ENCODE measurements at places on chromosomes 3 and 15. TPM values are rescaled to one million over a fixed set of nuclear protein-coding genes. Genes with fewer than 3 reads are reported as not detected.

DNA sequence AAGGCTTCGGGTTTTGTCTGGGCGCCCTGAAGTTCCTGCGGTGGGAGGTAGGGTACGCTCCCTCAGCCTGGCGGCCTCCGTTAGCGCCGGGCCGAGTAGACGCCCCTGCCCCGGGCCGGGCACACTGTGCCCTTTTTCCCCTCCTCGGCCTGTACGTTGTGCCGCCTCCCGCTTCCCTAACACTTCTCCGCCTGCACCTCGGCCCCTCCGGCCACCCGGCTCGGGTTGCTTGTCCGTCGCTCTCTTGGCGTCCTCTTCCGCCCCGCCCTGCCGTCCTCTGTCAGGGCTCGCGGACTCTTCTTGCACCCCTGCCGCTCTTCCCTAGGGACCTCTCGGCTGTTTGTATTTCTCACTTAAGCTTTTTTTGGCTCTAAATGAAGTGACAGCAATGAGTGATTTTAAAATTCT lies 384 bp downstream of the KNL1 start:
- H3K27me3 ChIP-seq: peaks cover 3% of the 10 kb centered on the region
- peaks cover 12% of the 10 kb centered on the region for H3K4me1 ChIP-seq
- peak; percentile 58 for DNase-seq
- H3K36me3 ChIP-seq: no peaks in the 10 kb centered on the region
- peak overlapping the region; percentile 89 for H3K27ac ChIP-seq
- H3K4me3 ChIP-seq: no peak overlapping the region

- H3K36me3 ChIP-seq: no peaks in the 10 kb centered on the region
- H3K4me3 ChIP-seq: no peak overlapping the region
- H3K27ac ChIP-seq: peak overlapping the region; percentile 98
- H3K4me1 ChIP-seq: no peaks in the 10 kb centered on the region
These were observed 394 bp downstream of the OSBPL10 start for GRCh38 chr3:31980530-31981205.

- DNase-seq: no peak
- H3K4me3 ChIP-seq: no peak overlapping the region
- H3K27ac ChIP-seq: no peak overlapping the region
- peaks cover 19% of the 10 kb centered on the region for H3K4me1 ChIP-seq
- no peaks in the 10 kb centered on the region for H3K36me3 ChIP-seq
These were observed 2.8 kb upstream of the RNU5A-1 start for GRCh38 chr15:65292938-65293518.

GRCh38 chr3:59388555-59389270 lies 338.9 kb upstream of the CFAP20DC start:
- no peak overlapping the region for H3K27ac ChIP-seq
- no peaks in the 10 kb centered on the region for H3K36me3 ChIP-seq
- no peak for DNase-seq
- no peaks in the 10 kb centered on the region for H3K27me3 ChIP-seq
- no peak overlapping the region for H3K4me3 ChIP-seq
- no peaks in the 10 kb centered on the region for H3K4me1 ChIP-seq

GRCh38 chr3:129934234-129935123 lies 40.0 kb upstream of the TRH start:
- no peak overlapping the region for H3K4me3 ChIP-seq
- no peaks in the 10 kb centered on the region for H3K36me3 ChIP-seq
- H3K4me1 ChIP-seq: peaks cover 4% of the 10 kb centered on the region
- no peak overlapping the region for H3K27ac ChIP-seq
- peak; percentile 13 for DNase-seq

The GHSR gene
- not detected for total RNA-seq

The GOLGA8Q gene
- total RNA-seq: not detected

The ISLR gene
- 31.1 TPM for total RNA-seq

The A4GNT gene
- not detected for total RNA-seq

The ZNF80 gene
- total RNA-seq: not detected

The EFCC1 gene
- 1.8 TPM for total RNA-seq
